ENCODE measurements at places on chromosomes 5 and 9.

DNA sequence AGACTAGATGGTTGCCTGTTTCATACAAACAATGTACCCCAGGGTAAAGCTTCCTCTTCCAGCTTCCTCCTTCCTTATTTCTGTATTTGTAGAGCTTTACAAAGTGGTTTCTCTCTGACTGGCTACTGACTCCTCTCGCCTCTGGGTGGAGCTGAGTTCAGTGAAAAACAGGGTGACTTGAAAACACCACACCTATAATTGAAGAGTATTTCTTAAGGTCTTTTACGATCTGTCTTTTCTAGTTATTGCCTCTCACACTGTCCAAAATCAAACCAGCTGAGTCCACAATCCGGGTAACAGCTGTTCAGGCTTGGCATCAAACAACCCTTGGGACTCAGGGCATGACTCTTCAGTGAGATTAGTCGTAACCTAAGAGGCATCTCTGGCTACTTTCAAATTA, 200.4 kb downstream of the ARRDC3 start:
- DNase-seq, result peak; percentile 46

DNA sequence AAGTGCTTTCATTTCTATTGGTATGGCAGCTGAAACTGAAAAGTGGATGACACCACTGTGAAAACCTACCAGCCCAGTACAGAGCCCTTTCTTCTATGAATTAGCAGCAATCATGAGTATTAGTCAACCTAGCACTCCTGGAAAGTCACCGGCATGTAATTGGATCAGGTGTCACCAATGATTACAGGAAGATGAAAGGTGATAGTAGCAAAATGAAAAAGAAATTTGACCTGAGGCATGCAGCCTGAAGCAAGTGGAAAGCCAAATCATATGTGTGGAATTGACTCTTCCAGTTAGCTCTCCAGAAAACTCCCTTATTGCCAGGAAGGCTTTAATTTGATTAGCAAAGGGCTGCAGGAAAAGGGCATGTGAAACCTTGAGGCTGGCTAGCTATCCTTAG, 81.2 kb upstream of the NAA35 start:
- DNase-seq, result no peak

DNA sequence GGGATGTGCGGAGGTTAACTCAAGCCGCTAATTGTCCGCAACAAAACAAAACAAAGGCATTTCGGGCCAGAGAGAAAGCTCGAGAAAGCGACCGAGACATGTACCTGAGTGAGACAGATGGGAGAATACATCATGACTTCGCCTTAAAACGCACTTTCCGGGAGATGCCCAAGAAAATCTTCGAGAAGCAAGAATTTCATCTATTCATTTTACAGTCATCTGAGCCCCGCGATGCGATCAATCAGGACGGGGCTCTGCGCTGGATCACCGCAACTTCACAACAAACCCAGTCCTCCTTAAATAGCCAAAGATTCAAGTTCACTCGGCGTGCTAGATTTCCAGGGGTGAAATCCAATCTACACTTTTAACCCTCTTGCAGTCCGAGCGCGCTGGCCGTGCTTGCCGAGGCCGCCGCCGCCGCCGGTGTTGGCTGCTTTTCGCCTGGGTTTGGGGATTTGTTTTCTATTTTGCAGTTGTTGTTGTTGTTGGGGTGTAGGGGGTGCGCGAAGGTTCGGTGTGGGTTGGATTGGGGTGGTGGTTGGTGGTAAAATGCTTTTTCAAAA, 482 bp downstream of the NFIB start:
- no peak for DNase-seq

GRCh38 chr5:96716716-96717115, 54.5 kb downstream of the CAST start:
- DNase-seq, result no peak

DNA sequence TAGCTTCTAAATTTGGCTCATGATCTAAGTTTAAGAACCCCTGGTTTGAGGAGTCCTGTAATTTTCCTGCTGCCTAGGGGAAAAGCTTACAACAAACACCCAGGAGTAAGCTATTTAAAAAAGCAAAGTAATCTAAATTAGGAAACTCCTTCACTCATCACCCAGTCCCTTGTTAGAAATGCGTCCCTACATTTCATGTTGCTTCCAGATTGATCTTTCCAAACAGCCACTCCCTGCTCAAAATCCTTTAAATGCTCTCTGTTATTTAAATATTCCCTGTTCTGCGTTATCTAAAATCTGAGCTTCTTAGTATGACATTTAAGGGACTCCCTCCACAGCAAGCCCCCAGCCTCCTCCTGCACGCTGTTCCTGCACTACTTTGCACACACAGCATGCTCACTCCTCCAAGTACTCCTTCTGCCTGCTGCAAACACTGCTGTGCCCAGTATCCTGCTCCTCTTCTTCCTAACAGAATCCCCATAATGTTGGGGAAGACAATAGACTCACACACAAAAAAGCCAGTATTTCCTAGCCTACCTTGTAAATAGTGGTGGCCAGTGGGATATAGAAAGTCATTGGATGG, 123.3 kb upstream of the RASEF start:
- DNase-seq, result no peak

DNA sequence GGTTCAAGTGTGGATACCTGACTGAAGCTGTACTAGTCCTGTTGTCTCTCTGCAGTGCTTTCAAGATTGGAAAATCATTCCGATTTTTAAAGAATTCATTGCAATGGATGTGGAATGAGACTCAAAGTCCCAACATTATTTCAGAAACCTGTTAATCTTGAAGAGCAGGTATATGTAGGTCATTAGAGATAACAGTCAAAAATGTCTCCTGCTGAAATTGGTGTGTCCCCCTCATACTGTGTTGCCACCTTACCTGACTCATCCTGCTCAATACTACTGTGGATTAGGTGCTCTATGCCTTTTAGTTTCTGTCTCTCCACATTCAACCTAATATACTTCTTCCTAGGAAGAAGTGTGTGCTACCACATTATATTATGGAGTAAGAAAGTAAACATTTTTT, 91.1 kb upstream of the NR3C1 start:
- no peak for DNase-seq

DNA sequence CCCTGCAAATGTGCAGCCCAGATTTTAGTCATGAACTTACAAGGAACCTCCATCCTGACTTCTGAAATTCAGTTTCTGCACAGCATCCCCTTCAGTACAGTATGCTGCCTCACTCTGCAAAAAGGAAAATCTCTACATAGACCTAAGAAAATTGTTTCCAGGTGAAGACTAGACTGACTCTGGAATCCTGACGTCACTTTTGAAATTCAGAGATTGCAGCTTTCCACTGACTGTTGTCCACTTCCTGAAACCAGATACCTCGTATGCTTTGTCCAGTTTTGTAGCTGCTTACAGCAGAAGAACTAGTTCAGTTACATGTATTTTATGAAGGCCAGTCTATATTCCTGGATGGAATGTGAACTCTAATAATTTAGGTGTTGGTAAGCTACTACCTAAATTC, 629.3 kb upstream of the ST8SIA4 start:
- DNase-seq, result no peak

GRCh38 chr9:74172874-74173273, 324.3 kb upstream of the RORB start:
- DNase-seq, result peak; percentile 6

DNA sequence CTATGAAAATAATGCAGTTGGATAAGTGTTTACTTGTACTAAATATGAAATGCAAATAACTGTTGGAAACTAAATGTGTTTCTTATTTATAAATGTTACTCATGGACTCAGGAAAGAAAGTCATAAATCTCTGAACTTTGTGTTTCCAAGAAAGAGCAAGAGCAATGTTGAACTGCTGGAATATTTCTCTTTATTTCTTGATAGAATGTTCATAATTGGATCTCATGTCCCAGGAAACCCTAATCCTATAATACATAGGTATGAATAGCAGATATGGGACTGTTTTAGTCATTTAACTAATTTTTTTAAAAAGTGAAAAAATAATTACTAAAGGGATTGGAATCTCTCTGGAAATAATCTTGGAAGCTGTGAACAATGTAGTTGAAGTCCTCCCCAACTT, 245.0 kb upstream of the ACTBL2 start:
- DNase-seq, result no peak

- no peak for DNase-seq
Observed at GRCh38 chr5:72436796-72437471, 70.3 kb downstream of the ZNF366 start.

DNA sequence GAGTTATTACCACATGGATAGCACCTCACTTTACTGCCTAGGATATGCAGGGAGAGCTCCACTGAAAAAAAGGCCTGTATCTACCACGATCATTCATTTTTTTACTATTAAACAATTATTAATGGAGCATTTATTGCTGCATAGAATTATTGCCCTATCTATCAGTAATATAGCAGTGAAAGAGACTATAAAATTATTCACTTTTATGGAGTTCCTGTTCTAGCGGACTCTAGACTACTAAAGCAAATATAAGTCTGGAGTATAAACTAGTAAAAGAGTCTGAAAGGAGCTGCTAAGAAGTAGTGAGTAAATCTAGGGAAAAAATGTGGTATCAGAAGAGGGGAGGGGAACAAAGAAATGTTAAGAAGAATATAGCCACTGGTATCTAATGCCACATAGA, 150.4 kb upstream of the CYLC2 start:
- no peak for DNase-seq

- DNase-seq, result no peak
Observed at GRCh38 chr5:5783021-5783420, 360.5 kb downstream of the ICE1 start.

GRCh38 chr9:133731876-133732638, 6.1 kb downstream of the SARDH start:
- peak; percentile 60 for DNase-seq

DNA sequence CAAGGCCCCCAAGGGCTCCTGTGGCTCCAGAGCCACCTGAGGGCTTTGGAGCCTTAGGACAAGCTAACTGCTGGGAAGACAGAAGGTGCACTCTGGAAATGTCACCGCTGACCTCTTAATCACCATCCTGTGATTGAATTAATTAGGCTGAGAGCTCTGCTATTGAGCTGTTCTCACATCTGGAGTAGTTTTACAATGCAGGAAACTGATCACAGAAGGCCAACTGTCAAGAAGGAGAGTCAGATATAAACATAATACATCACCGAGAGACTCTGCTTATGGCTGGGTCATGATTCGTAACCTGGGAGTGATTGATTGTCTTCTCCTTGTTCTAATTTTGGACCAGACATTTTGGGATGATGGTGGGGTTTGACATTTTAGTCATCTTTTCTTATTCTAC, 226.1 kb downstream of the SLIT3 start:
- DNase-seq, result no peak

DNA sequence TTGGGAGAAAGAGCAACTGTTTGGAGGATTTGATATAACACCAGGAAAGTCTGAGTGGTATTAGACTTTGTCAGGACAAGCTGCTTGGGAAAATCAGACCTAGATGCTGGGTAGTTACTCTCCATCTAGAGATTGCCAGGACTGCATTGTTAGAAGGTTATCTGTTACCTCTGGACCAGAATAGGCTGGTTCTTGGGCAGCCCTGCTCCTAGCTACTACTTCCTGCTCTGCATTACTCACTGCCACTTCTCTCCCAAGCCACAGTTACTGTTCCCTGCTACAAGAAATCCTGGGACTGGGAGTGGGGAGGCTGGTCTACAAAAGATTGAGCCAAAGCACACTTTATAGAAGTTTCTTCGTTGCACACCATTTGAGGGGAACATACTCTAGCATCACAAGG, 95.5 kb upstream of the KCNN2 start:
- no peak for DNase-seq

- DNase-seq, result no peak
Observed at GRCh38 chr9:33884856-33885701, 68.1 kb downstream of the UBE2R2 start.

- DNase-seq, result no peak
Observed at GRCh38 chr9:72038408-72038807, 22.0 kb downstream of the C9orf57 start.

- DNase-seq, result no peak
Observed at GRCh38 chr9:5205071-5205470, 19.6 kb upstream of the INSL6 start.

DNA sequence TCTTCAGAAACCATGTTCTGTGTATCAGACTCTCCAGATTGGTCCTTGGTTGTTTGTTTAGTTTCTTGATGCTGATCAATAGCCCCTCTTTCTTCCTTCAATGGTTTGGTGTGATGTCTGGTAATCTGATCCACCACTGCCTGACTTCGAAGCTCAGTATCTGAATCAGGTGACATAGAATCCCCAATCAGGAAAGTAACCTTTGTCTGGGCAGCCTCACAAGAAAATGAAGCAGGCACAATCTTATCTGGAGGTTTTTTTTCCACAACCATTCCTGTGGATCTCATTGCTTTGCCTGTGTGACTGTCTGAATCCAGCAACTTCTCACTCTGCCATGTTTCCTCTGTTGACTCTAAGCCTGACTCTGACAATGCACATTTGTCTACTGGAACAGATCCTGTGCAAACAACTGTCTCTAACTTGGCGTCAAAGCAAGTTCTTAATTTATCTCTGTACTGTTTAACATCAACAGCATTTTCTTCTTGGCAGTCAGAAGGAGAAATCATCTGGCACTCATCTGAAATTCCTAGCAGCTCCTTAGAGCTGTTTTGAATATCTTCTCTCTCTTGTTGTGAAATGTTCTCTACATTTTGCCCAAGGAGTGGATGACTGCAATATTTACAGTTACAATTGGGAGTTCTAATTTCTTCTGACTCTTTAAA, 37.1 kb upstream of the RAPGEF6 start:
- DNase-seq, result no peak

GRCh38 chr5:133883916-133884315, 84.5 kb downstream of the C5orf15 start:
- no peak for DNase-seq

- peak; percentile 58 for DNase-seq
Observed at GRCh38 chr5:86679529-86679928, 61.8 kb downstream of the COX7C start.

DNA sequence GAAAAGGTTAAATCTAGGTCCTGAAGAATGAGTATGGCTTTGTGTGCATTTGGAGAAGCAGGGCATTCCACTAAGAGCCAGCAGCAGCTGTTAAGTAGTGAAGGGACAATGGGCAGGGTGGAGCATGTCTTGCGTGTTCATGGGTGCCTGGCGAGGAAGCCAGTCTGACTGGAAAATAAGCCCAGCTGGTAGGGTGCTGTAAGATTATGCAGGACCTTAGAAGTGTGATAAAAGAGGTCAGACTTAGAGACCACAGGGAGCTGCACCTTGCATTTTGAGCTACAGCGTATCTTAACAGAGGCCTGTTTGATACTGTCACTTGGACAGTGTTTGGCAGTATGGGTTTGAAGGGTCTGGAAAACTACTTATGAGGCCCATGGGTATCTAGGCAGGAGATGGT, 131.7 kb upstream of the ELL2 start:
- no peak for DNase-seq

GRCh38 chr5:102654559-102655349, 100.4 kb upstream of the PAM start:
- DNase-seq, result no peak

DNA sequence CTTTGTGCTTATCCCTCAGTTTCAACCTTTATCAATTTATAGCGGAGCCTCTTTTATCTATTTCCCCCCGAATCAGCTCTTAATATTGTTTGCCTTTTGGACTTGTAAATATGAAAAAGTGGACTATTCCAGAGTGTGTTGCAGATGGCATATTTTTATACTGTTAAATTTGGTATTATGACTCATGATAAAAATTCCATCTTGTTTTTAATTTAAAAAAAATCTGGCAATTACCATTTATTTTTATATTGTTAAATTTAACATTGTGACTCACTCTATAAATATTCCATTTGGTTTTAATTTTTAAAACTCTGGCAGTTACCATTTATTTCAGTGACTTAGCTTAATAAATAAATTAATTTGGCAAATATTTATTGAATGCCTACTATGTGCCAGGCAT, 37.5 kb downstream of the RBM27 start:
- no peak for DNase-seq
